Activated CD4-positive, alpha-beta memory T cell treated with anti-CD3 and anti-CD28 coated beads for 36 hours (primary cell): ENCODE measurements at places on chromosomes 2 and 18.

GRCh38 chr2:189190685-189191084 is 11.1 kb upstream of the COL5A2 start:
- DNase-seq, result no peak

GRCh38 chr2:186036862-186037449 is 298.4 kb downstream of the FSIP2 start:
- DNase-seq, result no peak

GRCh38 chr2:55842046-55842445 is 81.5 kb downstream of the EFEMP1 start:
- no peak for DNase-seq

DNA sequence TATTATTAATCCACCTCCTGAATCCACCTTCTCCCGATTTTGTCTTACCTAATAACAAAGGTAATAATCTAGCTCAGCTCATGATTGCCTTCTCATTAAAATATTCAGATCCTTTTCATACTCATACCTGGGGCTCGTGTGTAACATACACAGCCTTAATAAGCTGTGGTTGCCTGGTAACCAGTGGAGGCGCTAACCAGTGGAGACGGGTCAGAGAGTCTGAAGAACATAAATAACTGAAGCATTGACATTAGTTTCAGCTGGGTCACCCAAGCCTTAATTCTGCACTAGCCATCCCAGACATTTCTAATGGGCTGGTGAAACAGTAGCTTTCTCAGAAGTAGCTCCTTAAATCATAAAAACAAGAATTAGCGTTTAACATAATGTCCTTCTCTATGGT is 14.8 kb upstream of the DTNA start:
- DNase-seq, result no peak

DNA sequence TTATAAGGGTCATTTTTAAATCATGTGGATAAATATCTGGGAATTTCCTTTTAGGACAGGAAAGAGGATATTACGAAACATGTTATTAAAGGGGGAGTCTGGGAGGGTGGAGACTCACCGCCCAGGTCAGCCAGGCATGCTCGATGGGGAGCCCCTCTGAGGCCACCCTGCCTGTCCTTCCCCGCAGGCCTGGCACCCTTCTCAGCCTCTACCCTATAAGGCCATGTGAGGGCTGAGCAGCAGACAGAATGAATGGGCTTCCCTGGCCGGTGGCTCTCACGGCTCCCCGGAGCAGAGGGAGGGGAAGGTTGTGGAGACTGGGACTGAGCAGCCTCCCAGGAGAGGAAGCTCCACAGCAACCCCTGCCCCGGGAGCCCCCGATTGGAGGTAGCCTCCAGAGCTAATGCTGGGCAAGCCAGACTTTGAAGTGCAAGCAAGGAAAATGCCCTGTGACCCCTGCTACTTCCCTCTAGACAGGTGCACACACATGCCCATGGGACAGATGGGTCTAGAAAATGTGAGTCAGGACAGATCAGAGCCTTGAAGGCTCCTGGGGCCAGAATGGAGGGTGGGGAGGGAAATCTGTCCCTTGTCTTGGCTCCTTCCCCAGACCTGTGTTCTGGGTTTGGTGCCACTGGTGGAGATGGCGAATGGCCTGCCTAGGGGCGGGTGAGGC is 13.2 kb upstream of the ARMC9 start:
- peak; percentile 1 for DNase-seq

- no peak for DNase-seq
These were observed 33.2 kb downstream of the SLC38A11 start for GRCh38 chr2:164922134-164922533.
